Activated T-cell treated with anti-CD3 and anti-CD28 coated beads, Interleukin-2, amount 50 U/mL, for 72 hours (primary cell): ENCODE measurements at places on chromosomes 1 and 21. TPM values are rescaled to one million over a fixed set of nuclear protein-coding genes. Genes with fewer than 3 reads are reported as not detected.

TMIGD3 gene
- total RNA-seq, result not detected

ADORA1 gene
- total RNA-seq, result not detected

DNA sequence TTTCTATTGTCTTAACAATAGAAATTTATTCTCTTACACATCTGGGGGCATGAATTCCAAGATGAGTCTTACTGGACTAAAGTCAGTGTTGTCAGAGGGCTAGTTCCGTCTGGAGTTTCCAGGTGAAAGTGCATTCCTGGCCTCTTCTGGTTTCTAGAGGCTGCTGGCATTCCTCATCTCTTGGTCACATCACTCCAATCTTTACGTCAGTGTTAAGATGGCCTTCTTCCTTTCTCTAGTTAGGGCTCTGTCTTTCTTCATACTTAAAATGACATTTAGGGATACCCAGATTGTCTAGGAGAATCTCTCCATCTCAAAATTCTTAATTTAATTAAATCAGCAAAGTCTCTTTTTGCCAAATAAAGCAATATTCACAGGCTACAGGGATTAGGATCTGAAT lies 13.3 kb upstream of the PDC start:
- no peaks in the 10 kb centered on the region for H3K27me3 ChIP-seq
- no peak overlapping the region for H3K27ac ChIP-seq
- DNase-seq, result no peak
- H3K36me3 ChIP-seq, result no peaks in the 10 kb centered on the region
- no peak overlapping the region for H3K4me3 ChIP-seq

- H3K27me3 ChIP-seq, result no peaks in the 10 kb centered on the region
- no peaks in the 10 kb centered on the region for H3K4me1 ChIP-seq
- H3K4me3 ChIP-seq, result no peak overlapping the region
Measured at GRCh38 chr21:19026911-19027310, 623.3 kb upstream of the TMPRSS15 start.

GRCh38 chr1:102732927-102733326 lies 375.4 kb downstream of the COL11A1 start:
- no peak overlapping the region for H3K4me3 ChIP-seq
- no peaks in the 10 kb centered on the region for H3K4me1 ChIP-seq
- no peaks in the 10 kb centered on the region for H3K36me3 ChIP-seq
- no peak for DNase-seq
- H3K27me3 ChIP-seq, result no peaks in the 10 kb centered on the region
- H3K27ac ChIP-seq, result no peak overlapping the region

GRCh38 chr1:185279571-185279970 lies 37.5 kb downstream of the IVNS1ABP start:
- DNase-seq, result no peak
- no peaks in the 10 kb centered on the region for H3K27me3 ChIP-seq
- peaks cover 40% of the 10 kb centered on the region for H3K4me1 ChIP-seq
